ENCODE measurements at places on chromosomes 5 and 9.

DNA sequence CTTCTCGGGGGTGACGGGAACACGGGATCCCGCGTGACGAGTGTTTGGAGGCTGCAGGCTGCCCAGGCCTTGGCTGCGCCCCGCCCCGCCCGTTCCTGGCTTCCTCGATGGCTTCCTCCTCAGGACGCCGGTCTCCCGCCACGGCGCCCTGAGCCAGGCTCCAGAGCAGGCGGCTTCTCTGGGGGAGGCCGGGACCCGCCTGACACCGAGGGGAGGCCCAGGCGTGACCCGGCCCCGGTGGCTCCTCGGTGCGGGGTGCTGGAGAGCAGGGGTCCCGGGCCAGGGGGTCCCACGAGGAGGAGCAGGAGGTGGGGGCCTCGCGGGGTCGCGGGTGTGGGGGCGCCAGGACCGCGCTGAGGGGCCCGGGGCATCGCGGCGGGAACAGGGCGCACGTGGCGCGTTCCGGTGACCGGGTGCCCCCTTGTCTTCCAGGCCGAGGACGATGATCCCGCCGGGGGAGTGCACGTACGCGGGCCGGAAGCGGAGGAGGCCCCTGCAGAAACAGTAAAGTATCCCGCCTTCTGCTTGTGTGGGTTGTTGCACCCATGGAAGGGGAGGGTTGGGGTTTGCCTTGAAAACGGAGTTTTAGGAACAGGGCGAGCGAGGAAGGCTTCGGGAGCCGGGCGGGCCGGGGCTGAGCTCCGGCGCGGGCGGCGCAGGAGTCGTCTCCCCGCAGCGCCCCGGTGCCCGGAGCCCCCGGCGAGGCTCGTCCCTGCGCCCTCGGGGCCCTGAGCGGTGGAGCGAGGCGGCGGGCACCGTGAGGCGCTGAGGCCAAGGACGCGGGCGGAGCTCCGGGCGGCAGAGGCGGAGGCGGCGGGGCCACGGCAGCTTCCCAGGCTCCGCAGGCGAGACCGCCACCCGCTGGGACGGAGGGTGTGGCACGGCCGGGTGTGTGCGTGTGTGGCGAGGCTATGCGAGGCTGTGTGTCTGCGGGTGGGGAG is 22.2 kb downstream of the AHRR start:
- DNase-seq = peak; percentile 86

GRCh38 chr5:61675015-61675692 is 343.1 kb downstream of the ZSWIM6 start:
- DNase-seq = no peak

DNA sequence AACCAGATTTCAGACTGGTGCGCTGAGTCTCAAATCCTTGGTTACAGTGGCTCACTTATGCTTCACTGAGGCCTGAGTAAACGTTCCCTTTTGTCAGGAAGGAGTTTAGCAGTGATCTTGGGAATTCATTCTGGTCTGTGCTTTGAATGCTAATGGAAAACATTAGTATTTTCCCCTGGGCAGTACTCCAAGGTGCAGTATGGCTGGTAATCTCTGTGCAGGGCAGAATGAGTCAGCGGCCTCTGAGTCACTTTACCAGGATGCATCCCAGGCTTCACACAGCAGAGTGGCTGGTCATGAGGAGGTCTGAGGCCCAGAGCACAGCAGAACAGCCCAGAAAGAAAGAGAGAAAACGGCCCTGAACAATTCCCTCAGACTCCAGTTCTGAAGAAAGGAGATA is 54.0 kb downstream of the PCA3 start:
- DNase-seq = peak; percentile 76

DNA sequence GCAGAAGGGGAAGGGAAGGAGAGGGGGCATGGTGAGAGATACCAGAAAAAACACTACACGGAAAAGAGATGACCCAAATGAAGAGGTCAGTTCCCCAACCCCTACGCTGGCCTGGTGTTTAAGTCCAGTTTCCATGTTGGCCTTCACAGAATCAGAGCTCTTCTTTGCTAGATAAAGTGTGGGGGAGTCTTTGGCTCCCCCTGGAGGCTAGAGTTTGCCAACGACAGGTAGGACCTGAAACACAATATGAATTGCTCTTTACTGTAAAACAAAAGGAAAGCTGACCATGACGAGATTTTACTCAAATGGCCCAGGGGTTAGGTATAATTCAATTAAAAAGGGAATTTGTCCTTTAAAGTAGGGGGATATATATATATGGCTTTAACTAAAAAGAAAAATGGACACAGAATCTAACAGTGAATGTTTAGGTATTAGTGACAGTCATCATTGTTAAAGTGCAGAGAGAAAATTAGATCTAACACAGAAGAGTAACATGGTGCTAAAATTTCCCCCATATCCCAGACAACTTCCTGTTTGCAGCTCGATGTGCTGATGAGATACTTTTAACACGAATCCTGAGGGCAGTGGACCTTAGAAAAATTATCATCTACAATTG is 92.0 kb downstream of the SV2C start:
- peak; percentile 54 for DNase-seq

GRCh38 chr9:130845901-130846481 is 10.9 kb downstream of the ABL1 start:
- peak; percentile 65 for DNase-seq

- DNase-seq = no peak
These were observed 326.6 kb downstream of the EBF1 start for GRCh38 chr5:158773161-158773560.

DNA sequence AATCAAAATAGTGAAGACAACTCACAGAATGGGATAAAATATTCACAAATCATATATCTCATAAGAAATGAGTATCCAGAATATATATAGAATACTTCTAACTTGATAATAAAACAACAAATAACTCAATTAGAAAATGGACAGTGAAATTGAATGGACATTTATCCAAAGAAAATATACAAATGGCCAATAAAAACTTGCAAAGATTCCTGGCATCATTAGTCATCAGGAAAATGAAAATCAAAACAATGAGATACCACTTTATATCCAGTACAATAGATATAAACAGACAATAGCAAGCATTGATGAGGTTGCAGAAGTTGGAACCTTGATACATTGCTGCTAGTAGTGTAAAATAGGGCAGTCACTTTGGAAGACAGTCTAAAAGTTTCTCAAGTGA is 12.8 kb upstream of the TLR4 start:
- DNase-seq = no peak

All from hepatic stellate cell (primary cell).